ENCODE measurements at places on chromosomes 11 and 22. TPM values are rescaled to one million over a fixed set of nuclear protein-coding genes. Genes with fewer than 3 reads are reported as not detected.

Gene GRAMD1B
- 16.8 TPM for total RNA-seq

DNA sequence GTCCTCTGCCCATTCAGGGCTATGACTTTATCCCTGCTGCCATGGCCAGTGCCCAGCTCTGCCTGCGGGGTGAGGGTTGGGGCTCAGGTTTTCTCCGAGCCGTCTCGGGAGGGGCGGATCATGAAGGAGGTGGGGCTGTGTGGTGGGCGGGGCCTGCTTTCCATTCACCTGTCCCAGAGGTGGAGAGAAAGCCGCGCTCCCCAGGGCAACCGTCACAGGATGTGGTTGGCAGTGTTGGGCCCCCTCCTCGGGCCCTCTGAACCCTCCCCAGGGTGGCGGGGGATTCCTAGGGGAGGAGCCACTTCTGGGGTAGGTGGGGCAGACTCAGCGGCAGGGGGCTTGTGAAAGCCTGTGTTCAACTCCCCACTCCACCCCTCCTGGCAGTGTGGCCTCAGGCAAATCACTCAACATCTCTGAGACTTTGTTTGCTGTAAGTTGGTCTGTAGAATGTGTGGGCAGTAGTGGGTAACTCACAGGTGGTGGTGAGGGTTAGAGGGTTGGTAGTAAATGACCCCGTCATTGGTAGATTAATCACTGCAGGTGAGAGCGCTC lies 50.3 kb downstream of the CD6 start:
- no peak overlapping the region for H3K27ac ChIP-seq
- no peaks in the 10 kb centered on the region for H3K36me3 ChIP-seq
- peak; percentile 65 for DNase-seq
- no peak overlapping the region for H3K4me3 ChIP-seq

- H3K36me3 ChIP-seq = no peaks in the 10 kb centered on the region
- H3K27ac ChIP-seq = peak overlapping the region; percentile 24
- H3K4me3 ChIP-seq = no peak overlapping the region
- H3K4me1 ChIP-seq = peaks cover 47% of the 10 kb centered on the region
- no peak for DNase-seq
These were observed 4.7 kb upstream of the ST3GAL4 start for GRCh38 chr11:126350836-126351235.

DNA sequence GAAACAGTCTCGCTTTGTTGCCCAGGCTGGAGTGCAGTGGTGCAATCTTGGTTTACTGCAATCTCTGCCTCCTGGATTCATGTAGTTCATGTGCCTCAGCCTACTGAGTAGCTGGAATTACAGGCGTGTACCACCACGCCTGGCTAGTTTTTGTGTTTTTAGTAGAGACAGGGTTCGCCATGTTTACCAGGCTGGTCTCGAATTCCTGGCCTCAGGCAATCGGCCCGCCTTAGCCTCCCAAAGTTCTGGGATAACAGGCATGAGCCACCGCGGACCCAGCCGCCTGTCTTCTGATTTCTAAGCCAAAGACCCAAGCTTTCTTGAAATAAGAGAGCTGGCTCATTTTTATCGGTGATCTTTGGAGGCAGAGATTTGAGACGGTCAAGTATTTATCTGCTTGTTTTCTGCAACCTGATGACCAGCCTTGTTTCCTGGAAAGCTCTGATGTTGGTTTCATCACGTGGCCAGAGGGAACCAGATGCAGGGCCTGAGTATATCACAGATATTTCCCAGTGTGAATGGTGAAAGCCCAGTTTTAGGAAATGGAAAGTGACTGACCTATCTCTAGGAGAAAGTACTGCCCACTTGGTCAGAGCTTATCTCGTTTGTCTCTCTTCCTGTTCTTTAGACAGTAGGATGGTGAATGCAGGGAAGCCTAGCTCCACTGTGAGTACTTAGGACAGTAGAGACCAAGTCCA lies 5.7 kb upstream of the SIDT2 start:
- no peak for DNase-seq
- H3K27me3 ChIP-seq = no peaks in the 10 kb centered on the region

- no peaks in the 10 kb centered on the region for H3K36me3 ChIP-seq
- peaks cover 6% of the 10 kb centered on the region for H3K4me1 ChIP-seq
- no peak overlapping the region for H3K4me3 ChIP-seq
- no peaks in the 10 kb centered on the region for H3K27me3 ChIP-seq
- no peak for DNase-seq
- no peak overlapping the region for H3K27ac ChIP-seq
These were observed 149.5 kb downstream of the COMMD9 start for GRCh38 chr11:36139767-36140166.

DNA sequence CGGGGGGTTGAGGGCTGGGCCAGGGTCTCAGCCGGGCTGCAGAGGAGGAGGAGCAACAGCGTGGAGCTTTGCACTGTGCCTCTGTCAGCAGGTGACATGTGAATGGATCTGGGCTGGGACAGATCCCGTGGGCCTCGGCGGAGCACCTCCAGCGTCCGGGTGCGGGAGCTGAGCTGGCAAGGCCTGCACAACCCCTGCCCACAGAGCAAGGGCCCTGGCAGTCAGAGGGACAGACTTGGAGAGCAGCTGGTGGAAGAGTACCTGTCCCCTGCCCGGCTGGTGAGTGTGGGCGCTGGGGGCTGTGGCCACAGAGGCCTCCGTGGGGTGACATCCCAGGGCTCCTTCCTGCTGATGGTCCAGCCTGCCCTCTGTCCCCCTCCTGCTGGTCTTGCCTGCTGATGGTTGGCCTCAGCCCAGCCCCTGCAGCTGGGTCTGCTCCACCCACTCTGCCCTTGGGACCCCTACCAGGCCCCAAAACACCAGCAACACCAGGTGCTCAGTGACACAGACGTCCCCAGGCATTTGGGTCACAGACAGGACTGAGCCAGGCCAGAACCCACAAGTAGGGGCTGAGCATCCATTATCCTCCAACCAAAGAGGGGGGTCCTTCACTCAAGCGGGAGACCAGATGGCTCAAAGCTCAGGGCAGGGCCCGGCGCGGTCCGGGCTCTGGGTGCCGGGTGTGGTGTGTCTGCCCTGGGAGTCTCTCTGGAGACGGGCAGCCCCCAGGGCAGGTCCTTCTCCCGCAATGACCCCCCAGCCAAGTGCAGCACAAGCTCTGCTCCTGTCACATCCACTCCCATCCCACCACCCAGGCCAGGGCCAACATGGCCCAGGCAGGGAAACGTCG lies 3.5 kb downstream of the LRRC56 start:
- H3K27ac ChIP-seq = no peak overlapping the region
- peak; percentile 80 for DNase-seq
- peaks cover 13% of the 10 kb centered on the region for H3K4me1 ChIP-seq
- no peaks in the 10 kb centered on the region for H3K36me3 ChIP-seq
- H3K4me3 ChIP-seq = no peak overlapping the region

DNA sequence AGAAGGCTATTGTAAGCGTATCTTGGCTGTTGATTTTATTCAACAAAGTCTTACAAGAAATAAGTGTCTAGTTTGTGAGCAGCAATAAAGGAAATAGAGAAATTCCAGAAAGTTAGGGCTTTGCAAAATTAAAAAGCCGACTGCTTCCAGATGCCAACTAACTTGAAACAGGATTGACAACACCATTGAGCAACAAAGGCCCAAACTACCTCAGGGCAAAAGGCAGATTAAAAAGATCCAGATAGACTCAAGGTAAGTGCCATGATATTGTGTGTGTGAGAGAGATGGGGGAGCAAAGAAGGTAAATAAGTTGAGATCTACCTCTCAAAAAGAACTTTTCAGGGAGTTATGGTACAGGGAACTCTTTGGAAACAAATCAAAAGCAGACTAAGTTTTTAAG lies 49.1 kb downstream of the PARVG start:
- H3K4me1 ChIP-seq = no peaks in the 10 kb centered on the region
- H3K4me3 ChIP-seq = no peak overlapping the region
- H3K27ac ChIP-seq = no peak overlapping the region
- peaks cover 8% of the 10 kb centered on the region for H3K27me3 ChIP-seq
- H3K36me3 ChIP-seq = no peaks in the 10 kb centered on the region

Gene NOX4
- 1.8 TPM for total RNA-seq

DNA sequence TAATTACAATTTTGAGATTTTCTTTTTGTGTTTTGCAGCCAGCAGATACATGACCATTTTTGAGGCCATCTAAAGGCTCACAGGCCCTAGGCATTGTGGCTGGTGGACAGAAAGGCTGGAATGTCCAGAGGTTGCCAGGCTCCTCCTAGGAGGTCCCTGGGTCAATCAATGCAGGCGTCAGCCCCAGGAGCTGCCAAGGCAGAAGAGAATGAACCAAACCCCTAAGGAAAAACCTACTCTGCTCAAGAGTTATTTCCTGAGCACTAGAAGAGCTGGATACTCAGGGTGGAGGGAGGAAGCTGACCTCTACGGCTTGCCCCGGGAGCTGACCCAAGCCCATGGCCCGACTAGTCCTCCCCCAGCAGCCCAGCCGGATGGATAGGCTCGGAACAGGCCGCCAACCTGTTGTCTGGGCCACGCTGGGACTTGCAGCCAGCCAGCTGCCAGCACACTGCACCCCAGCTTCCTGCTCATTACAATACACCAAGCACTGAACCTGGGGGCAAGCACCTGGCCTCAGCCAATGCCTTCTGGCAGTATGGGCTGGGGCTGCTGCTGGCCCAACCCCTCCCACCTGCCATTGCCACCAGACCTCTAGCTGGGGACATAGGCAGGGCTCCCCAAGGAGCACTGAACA lies 5.7 kb upstream of the SCGB1A1 start:
- H3K27me3 ChIP-seq = no peaks in the 10 kb centered on the region
- H3K27ac ChIP-seq = no peak overlapping the region
- H3K4me3 ChIP-seq = no peak overlapping the region
- peak; percentile 62 for DNase-seq

DNA sequence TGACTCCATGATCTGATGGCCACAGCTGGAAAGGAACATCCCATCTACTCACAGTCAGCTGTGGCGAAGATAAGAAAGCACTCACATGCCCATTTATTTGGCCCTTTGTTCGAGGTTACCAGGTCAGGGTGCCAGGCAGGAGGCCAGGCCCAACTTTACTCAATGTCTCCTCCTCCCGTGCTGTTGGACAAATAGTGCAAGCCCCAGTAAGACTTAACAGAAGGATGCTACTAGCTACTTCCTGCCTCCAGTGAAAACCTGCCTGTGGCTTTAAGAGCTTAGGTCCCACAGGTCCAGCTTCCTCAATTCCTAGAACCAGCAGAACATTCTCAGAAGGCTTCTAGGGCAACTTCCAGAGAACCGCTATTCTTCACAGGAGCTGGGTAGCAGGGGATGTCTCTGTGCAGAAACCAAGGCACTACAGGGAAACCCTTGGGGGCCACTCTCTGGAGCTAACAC lies 12.9 kb upstream of the CRY2 start:
- no peak overlapping the region for H3K27ac ChIP-seq
- no peak overlapping the region for H3K4me3 ChIP-seq
- DNase-seq = no peak
- no peaks in the 10 kb centered on the region for H3K4me1 ChIP-seq
- peaks cover 28% of the 10 kb centered on the region for H3K27me3 ChIP-seq
- no peaks in the 10 kb centered on the region for H3K36me3 ChIP-seq

- H3K36me3 ChIP-seq = peaks cover 24% of the 10 kb centered on the region
- no peaks in the 10 kb centered on the region for H3K27me3 ChIP-seq
- H3K27ac ChIP-seq = peak overlapping the region; percentile 90
- peak overlapping the region; percentile 84 for H3K4me3 ChIP-seq
- DNase-seq = peak; percentile 66
These were observed 435 bp upstream of the TAF6L start for GRCh38 chr11:62770778-62771143.

- no peak for DNase-seq
- H3K27ac ChIP-seq = no peak overlapping the region
- H3K27me3 ChIP-seq = peaks cover 14% of the 10 kb centered on the region
- H3K36me3 ChIP-seq = no peaks in the 10 kb centered on the region
- no peak overlapping the region for H3K4me3 ChIP-seq
- peaks cover 6% of the 10 kb centered on the region for H3K4me1 ChIP-seq
These were observed 19.9 kb downstream of the SYN3 start for GRCh38 chr22:33038131-33038772.

DNA sequence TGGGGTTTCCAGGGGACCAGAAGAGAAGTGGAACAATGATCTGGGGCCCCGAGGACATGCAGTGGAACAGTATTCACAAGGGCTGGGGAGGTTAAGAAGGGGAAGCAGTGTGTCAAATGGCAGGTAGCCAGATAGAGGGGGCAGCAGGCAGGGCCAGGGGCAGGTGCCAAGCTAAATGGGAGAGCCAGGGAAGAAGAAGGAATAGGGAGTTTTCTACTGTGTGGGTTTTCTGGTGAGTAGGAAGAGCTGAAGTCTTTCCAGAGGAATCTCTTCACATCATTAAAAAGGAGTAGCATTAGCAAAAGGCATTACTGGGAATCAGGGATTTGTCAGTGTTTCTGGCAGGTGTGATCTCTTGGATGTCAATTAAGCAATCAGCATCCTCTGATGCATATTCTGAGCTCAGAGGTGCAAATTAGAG lies 55.8 kb downstream of the IRAG1 start:
- H3K36me3 ChIP-seq = no peaks in the 10 kb centered on the region
- H3K4me3 ChIP-seq = no peak overlapping the region
- H3K27me3 ChIP-seq = no peaks in the 10 kb centered on the region

DNA sequence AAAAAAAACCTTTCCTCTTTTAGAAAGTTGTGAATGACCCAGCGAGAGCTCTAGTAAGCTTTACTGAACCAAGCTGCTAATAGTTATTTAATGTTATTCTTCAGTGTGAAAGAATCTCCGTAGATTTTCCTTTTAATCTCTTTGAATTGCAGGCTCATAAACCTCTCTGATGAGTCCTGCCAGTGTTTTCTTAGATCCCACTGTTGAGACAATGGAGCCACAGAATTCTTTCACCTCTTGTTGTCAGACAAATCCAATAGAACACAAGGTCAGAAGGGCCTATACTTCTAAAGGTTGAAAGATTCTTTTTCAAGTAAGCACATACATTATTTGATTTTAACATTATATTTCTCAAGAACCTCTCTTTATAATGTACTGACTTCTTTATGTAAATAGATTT lies 52.2 kb downstream of the DNAJC24 start:
- no peak overlapping the region for H3K4me3 ChIP-seq
- H3K27me3 ChIP-seq = no peaks in the 10 kb centered on the region
- no peaks in the 10 kb centered on the region for H3K4me1 ChIP-seq

GRCh38 chr11:111299101-111300026 lies 1.0 kb downstream of the POU2AF3 start:
- peaks cover 44% of the 10 kb centered on the region for H3K27me3 ChIP-seq
- peak; percentile 93 for DNase-seq
- peak overlapping the region; percentile 63 for H3K4me3 ChIP-seq
- H3K4me1 ChIP-seq = no peaks in the 10 kb centered on the region
- H3K27ac ChIP-seq = no peak overlapping the region

DNA sequence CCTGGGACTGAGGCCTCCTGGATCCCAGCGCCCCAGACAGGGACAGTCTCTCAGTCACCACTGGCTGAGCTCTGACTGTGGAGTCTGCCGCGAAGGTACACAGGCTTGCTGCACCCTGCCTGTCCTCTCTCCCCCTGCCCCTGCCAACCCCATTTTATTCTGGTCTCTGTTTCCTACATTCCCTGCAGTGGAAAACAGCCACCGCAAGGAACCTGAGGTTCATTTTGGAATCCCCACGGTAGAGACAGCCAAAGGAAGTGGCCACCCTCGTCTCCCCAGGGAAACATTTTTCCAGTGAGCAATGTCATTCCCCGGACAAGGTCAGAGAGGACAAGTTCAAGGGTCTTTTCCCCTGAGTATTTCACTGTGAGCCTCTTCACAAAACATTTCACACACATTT lies 56.6 kb downstream of the FBXO7 start:
- peak; percentile 73 for DNase-seq
- no peaks in the 10 kb centered on the region for H3K27me3 ChIP-seq
- H3K4me1 ChIP-seq = peaks cover 41% of the 10 kb centered on the region
- no peak overlapping the region for H3K4me3 ChIP-seq
- peak overlapping the region; percentile 6 for H3K27ac ChIP-seq

Gene OR8J1
- not detected for total RNA-seq

All from osteoblast (primary cell).